T follicular helper cell (primary cell): ENCODE measurements at places on chromosomes 11 and 22.

DNA sequence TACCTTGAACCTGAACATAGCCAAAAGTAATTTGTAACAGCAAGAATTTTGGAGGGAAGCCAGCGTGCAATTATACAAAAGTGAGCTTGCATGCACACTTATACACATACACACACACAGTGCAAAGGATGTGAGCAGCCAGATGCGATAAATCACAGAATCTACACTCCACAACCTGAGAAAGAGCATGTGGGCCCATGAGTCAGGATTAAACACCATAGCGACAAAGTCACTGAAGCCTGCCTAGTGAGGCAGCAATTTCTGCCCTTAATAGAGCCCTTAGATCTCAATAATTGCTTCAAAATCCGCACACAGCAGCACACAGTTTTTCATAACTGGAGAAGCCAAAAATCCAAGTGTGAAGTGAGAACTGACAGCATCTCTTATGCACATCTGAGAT is 42.6 kb upstream of the TEAD1 start:
- no peak for DNase-seq

- no peak for DNase-seq
Observed at GRCh38 chr11:36081274-36081945, 137.5 kb downstream of the LDLRAD3 start.

DNA sequence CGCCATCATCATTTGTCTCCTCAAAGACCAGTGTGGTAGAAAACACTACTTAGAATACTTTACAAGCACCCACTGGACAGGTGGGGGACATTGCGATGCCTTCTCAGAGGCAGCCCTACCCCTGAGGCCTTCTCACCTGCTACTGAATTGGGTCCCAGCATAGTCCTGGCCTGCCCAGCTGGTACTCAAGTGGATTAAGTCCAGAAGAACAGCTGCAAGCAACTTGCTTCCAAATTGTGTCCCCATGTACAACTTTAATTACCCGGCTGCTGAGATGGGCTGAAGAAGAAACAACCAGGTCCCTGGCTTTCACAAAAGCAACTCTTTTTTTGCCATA is 12.3 kb downstream of the ABTB2 start:
- no peak for DNase-seq

- DNase-seq, result no peak
Observed at GRCh38 chr11:128626913-128627665, 39.7 kb upstream of the ETS1 start.

- DNase-seq, result no peak
Observed at GRCh38 chr11:95915051-95915450, 8.9 kb downstream of the MTMR2 start.

- no peak for DNase-seq
Observed at GRCh38 chr11:127362754-127363308, 362.3 kb upstream of the KIRREL3 start.

DNA sequence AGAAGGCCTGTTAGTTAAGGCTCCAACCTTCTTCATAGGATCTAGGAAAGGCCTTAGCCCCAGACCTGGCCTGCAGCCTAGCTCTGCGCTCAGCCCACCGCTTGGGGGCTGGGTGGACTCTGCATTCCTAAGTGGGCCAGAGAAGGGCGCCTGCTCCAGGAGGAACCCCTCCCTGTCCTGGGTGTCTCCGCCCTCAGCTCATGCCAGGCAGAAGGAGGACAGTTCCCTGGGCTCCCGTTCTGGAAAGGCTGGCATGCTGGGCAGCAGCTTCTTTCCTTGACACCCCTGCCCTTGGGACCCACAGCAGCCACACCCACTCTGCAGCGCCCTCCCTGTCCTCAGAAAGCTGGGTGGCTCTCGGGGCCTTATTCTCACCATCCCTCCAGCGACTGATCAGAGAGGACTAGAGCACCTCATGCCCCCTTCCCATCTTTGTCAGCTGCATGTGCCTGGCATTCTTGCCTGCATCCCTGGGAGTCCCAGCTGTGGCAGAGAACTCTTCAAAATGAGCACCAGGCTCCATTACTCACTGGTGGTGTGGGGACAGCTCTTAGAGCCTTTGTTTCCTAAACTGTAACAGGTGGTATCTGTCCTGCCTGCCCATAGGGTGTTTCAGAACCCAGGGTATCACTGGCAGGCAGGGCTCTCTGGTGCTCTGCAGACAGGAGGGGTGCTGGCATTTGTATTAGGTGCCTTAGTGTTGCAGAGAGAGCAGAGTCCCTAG is 20.3 kb upstream of the MYRF start:
- DNase-seq, result no peak

DNA sequence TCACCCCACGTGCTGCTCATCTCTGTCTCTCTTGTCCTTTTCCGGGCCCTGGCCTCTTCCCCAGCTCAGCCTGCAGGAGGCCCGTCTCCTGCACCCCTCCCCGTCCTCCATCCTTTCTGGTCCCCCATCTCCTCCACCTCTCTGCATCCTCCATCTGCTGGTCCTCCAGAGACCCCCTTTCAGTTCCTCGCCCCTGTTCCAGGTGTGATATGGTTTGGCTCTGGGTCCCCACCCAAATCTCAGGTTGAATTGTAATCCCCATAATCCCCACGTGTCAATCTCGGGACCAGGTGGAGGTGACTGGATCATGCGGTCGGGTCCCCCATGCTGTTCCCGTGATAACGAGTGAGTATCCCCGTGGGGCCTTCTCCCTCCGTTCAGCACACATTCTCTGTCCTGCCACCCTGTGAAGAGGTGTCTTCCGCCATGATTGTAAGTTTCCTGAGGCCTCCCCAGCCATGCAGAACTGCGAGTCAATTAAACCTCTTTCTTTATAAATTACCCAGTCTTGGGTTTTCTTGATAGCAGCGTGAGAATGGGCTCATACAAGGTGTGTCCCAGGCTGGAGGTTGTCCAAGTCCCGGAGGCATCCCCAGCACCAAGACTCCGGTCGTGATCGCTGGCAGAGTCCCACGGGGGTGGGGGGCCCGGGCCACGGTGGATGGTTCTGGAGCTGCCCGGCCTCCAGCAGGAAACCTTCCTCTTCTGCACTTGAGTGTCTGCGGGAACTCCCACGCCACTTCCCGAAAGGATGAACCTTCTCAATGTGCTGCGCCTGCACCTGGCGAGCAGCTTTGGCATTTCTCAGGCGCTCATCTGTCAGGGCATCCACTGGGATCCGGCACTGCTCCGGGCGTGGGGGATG is 29.0 kb upstream of the TOLLIP start:
- DNase-seq, result no peak
